ENCODE measurements at places on chromosomes 2 and 18. TPM values are rescaled to one million over a fixed set of nuclear protein-coding genes. Genes with fewer than 3 reads are reported as not detected.

DSG4 gene
- not detected for total RNA-seq

NDC80 gene
- 15.3 TPM for total RNA-seq

SCYGR5 gene
- not detected for total RNA-seq

EGR4 gene
- total RNA-seq: not detected

SERPINB4 gene
- 0.35 TPM for total RNA-seq

KCNJ3 gene
- not detected for total RNA-seq

PLGLB2 gene
- not detected for total RNA-seq

MYOM1 gene
- total RNA-seq: 0.12 TPM

EFEMP1 gene
- 440 TPM for total RNA-seq

SERPINB13 gene
- 8.8 TPM for total RNA-seq

UGT1A8 gene
- under 0.01 TPM for total RNA-seq

THUMPD2 gene
- total RNA-seq: 15.7 TPM

CD8B2 gene
- not detected for total RNA-seq

Measured in mammary epithelial cell (primary cell).